NK-92 treated with Interleukin-12 subunit alpha and Interleukin-12 subunit beta, amount 100 ng/mL, for 24 hours (cell line): ENCODE measurements at places on chromosomes 2 and 18.

DNA sequence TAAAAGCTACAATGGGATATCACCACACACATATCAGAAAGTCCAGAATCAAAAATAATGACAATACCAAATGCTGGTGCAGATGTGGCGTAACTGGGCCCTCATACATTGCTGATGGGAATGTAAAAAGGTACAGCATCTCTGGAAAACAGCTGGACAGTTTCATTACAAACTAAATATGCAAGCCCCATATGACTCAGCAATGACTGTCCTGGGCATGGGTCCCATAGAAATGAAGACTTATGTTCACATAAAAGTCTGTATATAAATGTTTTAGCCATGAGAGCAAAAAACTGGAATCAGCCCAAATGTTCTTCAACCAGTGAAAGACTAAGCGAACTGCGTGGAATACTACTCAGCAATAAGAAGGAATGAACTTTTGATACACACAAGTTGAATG is 56.7 kb downstream of the ALPK2 start:
- no peak for DNase-seq

DNA sequence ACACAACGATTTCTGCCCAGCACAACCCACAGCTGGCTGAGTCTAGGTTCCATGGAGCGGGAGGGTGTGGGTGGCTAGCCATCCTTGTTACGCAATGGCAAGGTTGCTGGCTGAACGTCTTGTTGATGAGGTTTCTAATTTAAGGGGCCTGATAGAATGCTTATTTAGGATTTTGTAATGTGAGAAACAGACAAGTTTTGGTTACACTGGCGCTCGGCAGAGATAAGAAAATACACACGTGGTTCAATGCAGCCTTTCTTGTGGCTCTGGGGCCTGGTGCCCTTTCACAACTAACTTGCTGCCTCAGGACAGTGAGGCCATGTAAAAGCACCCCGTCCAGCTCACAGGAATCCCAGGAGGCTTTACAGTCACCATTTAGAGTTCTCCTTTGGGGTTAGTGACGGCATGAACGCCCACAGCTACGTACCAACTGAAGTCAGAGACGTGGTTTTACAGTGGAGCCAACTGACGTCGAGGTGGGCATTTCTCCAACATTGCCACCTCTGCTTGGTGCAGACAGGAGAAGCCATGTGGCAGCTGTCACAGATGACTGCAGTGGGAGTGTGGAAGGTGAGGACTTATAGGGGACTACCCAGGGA is 29.7 kb upstream of the PIEZO2 start:
- DNase-seq = no peak

GRCh38 chr18:56267334-56267733 is 371.1 kb downstream of the TXNL1 start:
- no peak for DNase-seq

- no peak for DNase-seq
Observed at GRCh38 chr18:8045160-8045883, 478.2 kb downstream of the PTPRM start.
